ENCODE measurements at places on chromosomes 11 and 22. TPM values are rescaled to one million over a fixed set of nuclear protein-coding genes. Genes with fewer than 3 reads are reported as not detected.

The SLC37A2 gene
- total RNA-seq = 5.8 TPM

The OR2AG1 gene
- not detected for total RNA-seq

DNA sequence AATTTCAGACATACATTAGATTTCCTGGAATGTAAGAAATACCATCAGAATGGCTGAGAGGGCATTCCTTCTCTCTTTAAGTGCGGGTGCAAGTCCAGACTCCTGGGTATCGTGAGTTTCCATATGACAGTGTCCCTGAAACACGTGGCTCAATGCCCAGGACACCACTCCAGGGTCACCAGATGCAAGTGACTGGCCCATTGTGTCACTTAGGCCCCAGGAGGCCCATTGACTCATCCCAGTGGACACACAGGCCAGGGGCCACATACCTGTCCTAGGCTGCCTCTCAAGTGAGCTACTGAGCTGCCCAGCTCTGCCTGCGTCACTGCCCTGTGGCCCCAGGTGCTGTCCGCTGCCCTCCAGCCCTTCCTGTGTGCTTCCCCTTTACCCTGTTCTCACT is 18.5 kb downstream of the FBLN1 start:
- DNase-seq = no peak

The TEAD1 gene
- total RNA-seq = 200 TPM

DNA sequence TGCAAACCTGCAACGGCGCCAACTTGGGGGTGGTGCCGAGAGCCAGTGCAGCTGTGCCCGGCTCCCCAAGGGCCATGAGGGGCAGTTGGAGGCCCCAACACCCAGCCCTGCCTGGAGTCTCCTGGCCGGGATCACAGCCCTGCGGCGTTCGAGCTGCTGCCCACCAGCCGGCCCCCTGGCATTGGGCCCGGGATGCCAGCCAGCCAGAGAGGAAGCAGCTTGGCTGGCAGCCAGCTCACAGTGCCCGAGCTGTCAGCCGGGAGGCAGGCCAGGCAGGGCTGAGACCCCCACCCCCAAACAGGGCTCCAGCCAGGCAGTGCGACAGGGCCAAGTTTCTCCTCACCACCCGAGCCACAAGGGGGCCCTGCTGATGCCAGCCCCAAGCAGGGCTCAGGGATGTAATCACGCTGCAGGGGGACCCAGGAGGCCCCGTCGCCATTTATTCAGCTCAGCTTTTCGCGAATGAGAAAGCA is 26.0 kb upstream of the TCF20 start:
- DNase-seq = peak; percentile 75

The APOL5 gene
- not detected for total RNA-seq

- DNase-seq = no peak
Observed at GRCh38 chr11:27444801-27445215, 27.8 kb downstream of the LGR4 start.

The KREMEN1 gene
- 6.1 TPM for total RNA-seq

The MS4A15 gene
- not detected for total RNA-seq

DNA sequence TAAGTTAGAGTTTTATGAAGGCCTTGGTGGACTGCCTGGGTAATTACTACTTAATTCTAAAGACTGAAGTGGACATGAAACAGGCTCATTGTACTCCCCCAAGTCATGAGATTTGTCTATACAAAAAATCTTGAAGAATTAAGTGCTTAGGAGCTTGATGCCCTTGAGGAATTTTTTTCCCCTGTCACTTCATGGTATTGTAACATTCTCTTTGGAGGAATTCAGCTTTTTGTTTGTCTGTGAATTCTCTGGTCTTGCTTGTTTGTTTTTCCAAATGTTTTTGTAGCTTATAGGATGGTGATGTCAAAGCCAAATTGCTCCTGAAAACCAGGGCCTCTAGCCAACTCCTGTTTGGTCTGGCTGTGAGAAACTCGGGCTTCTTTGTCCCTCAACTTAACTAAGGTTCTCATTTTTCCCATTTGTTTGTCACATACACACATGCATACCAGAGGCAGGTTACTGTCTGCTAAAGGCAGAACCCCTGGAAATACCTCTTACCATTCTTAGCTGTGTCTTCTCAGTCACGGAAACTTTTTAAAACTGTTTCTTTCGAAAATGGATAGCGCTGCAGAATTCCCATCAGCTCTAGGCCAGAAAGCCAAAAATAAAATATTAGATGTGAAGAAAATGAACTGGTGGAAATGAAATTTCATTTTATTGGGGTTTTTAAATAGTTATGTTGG is 66.9 kb downstream of the AMOTL1 start:
- DNase-seq = no peak

The CCDC188 gene
- not detected for total RNA-seq

GRCh38 chr11:96057502-96057901 is 133.6 kb upstream of the MTMR2 start:
- DNase-seq = no peak

The CEND1 gene
- 1.8 TPM for total RNA-seq

DNA sequence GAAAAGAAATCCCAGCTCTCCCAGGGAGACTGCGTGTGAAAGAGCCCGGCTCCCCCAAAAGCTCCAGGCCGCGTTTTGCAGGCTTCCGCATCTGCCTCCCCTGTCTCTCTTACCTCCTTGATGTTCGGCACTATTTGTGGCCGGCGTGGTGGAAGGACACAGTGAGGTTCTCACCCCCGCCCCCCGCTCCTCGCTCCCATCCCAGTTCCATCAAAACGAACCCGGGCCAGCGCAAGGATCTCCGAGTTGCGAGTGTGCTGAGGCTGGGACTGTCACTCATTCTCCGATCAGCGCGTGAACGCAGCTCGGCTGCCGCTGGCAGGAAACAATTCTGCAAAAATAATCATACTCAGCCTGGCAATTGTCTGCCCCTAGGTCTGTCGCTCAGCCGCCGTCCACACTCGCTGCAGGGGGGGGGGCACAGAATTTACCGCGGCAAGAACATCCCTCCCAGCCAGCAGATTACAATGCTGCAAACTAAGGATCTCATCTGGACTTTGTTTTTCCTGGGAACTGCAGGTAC is at the start of gene NCAM1:
Gene NCAM1 (plus strand): TSS at position 275 of the 523 bp plus-strand sequence.
- DNase-seq = peak; percentile 87

The FGF4 gene
- not detected for total RNA-seq

GRCh38 chr11:135008412-135008811 is 596.4 kb upstream of the B3GAT1 start:
- DNase-seq = no peak

DNA sequence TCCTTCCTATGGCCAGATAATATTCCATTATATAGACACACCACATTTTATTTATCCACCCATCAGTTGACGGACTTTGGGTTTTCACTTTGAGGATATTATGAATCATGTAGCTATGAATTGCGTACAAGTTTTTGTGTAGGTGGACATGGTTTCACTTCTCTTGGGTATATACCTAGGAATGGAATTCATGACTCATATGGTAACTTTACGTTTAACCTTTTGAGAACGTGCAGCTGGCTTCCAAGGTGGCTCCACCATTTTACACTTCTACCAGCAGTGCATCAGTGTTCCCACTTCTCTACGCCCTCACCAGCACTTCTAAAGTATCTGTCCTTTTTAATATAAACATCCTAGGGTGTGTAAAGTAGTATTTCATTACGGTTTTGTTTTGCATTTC is 112.0 kb downstream of the PLEKHA7 start:
- no peak for DNase-seq

The MIAT gene
- total RNA-seq = 1.4 TPM

- no peak for DNase-seq
Observed at GRCh38 chr11:21897752-21898151, 295.1 kb upstream of the ANO5 start.

The RIMBP3C gene
- total RNA-seq = not detected
